Lower leg skin (tissue), 4 donors: ENCODE measurements at places on chromosomes 2 and 18.

- DNase-seq = no peak
Measured at GRCh38 chr2:142218471-142218870, 87.7 kb upstream of the LRP1B start.

DNA sequence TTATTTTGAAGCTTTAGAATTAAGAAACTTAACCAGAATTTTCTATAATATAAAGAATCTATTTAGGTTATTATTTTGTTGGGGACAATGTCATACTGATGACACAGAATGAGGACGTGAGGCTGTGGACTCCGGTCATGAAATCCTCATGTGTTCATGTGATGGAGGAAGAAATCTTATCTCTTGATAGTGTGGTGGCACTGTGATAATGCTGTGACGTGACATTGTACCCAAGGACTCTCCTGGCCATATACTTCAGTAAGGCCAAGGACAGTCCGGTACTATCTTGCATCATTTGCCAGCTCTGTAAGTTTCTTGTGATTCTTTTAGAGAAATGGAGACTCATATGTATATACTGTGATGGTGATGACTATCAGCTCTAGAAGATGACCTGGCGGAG is 59.1 kb downstream of the SLC9A2 start:
- no peak for DNase-seq

GRCh38 chr2:218583983-218584850 is 15.6 kb downstream of the CNOT9 start:
- no peak for DNase-seq

DNA sequence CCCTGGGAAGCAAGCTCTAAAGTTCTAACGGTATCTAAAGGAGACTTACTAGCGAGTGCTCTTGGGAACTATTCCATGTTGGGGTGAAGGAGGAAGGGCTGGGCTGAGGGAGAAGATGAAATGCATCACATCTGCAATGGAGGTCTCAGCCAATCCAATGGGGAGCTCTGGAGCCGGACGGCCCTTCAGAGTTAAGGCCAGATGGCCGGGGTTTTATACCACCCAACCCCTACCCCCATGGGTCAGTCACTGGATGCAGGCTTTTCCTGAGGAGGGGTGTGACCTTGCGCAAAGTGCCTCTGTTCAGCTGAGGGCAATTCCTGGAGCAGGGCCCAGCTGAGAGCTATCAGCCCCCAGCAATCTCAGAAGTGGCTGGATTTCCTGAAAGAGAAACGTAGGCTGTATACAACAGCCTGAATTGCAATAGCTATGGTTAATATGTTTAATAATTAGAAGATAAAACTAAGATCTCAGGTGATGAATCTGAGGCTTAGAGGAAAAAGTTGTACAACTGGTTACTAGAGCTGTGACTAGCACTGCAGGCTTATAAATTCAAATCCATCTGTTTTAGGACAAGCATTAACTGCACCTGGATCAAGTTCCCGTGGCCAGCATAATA is 21.6 kb downstream of the EIPR1 start:
- no peak for DNase-seq

- DNase-seq = no peak
Measured at GRCh38 chr2:38107738-38108410, 31.9 kb upstream of the CYP1B1 start.

GRCh38 chr2:8500124-8501054 is 181.5 kb upstream of the ID2 start:
- DNase-seq = no peak

DNA sequence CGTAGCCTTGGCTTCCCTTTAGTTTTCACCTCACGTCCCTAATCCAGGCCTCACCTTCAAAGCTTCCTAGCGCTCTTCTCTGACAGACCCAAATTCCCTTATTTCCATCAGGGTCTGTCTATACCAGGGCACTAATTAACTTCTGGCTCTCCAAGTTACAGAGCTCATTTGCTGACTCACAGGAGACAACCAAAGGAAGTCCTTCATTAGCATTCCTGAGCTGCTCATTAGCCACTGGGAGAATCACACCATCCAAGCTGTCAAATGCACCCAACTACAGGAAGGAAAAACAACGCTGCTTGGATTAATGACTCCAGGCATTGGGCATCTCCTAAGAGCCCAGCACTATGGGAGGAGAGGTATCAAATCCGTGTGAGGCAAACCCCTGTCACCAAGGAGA is 109.8 kb upstream of the ALK start:
- no peak for DNase-seq

GRCh38 chr2:133711201-133711600 is 142.9 kb upstream of the NCKAP5 start:
- no peak for DNase-seq

GRCh38 chr2:109270505-109271312 is 141.7 kb downstream of the SH3RF3 start:
- no peak for DNase-seq

- DNase-seq = no peak
Measured at GRCh38 chr18:54239601-54240000, 15.1 kb upstream of the MBD2 start.

GRCh38 chr2:96498021-96498431 is 7.1 kb downstream of the NEURL3 start:
- DNase-seq = no peak

DNA sequence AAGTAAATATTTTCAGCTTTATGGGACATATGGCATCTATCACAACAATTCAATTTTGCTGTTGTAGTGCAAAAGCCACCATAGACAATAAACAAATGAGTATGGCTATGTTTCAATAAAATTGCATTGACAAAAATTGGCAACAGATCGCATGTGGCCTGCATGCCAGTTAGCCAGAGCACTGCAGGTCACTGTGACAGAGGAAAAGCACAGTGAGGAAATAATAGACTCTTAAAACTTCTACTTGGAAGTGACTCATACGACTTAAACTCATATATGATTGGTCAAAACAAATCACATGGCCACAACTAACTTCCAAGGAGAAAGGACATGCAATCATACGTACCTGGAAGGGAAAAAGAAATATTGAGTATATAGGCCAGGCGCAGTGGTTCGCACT is 44.4 kb downstream of the EXOC6B start:
- no peak for DNase-seq

- no peak for DNase-seq
Measured at GRCh38 chr2:182946958-182947369, 80.5 kb upstream of the FRZB start.

DNA sequence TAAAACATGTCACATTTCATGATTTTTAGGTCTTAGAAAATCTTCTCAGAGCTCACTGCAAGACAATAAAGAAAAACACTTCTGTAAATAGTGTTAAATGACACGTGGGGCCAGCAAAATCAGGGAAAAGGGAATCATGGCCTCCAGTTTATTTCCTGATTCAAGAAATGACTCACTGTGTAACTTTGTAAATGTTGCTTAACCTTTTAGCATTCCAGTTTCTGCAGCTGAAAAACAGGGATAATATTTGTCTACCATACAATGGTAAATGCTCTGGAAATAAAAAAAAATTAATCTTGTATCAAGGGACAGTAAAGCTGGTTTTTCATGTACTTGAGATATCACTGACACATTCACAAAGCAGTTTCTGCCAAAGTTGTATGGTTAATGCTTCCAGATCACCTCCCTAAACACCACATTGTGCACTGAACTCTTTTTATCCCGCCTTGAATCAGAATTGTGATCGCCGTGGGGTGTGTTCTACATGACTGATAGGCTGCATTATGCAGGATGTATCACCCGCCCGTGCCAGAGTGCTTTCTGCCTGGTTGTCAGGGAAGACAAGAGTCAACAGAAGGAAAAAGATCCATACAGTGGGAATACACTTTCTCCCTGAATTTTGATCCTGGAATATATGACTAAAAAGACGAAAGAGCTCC is 238.8 kb downstream of the IKZF2 start:
- no peak for DNase-seq

- DNase-seq = no peak
Measured at GRCh38 chr2:88807237-88807962, 115.9 kb downstream of the RPIA start.

DNA sequence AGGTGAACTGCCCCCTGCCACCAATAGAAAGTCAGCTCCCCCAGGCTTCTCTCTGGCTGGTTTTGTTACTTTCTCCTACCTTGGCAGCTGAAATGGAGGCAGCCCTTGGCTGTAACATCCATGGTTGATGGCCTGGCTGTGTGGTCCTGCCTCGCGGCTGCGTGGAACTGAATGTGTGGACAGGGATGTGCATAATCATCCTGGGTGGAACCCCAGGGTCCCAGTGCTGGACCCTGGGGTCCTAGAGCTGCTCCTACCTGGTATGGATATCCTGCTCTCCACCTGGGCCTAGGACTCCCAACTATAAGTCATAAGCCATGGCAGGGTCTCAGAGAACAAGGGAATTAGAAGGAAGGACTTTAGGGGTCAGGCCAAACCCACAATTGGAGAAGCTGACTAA is 93.5 kb downstream of the CAPN13 start:
- no peak for DNase-seq
